Activated T-cell treated with anti-CD3 and anti-CD28 coated beads, Interleukin-2, amount 50 U/mL, for 4 hours (primary cell): ENCODE measurements at places on chromosomes 6 and 20. TPM values are rescaled to one million over a fixed set of nuclear protein-coding genes. Genes with fewer than 3 reads are reported as not detected.
A peak's percentile ranks its signal among the peaks of the same experiment; 100 is the strongest.

The PCK1 gene
- 0.22 TPM for total RNA-seq

The CEP162 gene
- total RNA-seq, result 4.3 TPM

The OR2B6 gene
- not detected for total RNA-seq

The RAET1L gene
- not detected for total RNA-seq

The KIAA1755 gene
- total RNA-seq, result not detected

The LST1 gene
- total RNA-seq, result 7.9 TPM

The HLA-F gene
- total RNA-seq, result 228 TPM

The KCNB1 gene
- 0.05 TPM for total RNA-seq

The CCN2 gene
- 0.32 TPM for total RNA-seq

The SOX18 gene
- 0.24 TPM for total RNA-seq

The SLC26A8 gene
- not detected for total RNA-seq

The LINC00237 gene
- not detected for total RNA-seq

The SLC16A10 gene
- total RNA-seq, result 4.1 TPM

The TRAPPC3L gene
- not detected for total RNA-seq

The HLA-DMA gene
- 5.5 TPM for total RNA-seq

DNA sequence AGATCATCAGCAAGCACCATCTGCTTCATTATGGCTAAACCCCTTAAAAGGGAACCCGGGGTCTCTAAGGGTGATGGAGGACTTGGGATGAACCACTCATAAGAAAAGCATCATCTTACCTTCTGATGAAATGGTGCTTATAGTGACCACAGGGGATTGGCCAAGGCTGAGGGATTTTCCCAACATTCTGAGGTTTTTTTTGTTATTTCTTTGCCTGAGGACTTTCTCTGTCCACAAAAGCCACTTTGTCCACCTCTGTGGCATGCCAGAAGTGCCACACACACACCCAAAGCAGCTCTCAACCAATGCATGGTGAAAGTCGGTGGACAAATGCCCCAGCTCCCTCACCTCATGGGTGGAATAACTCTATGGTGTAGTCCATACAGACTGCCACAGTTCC, 79.3 kb upstream of the TOP1 start:
- no peak for DNase-seq

GRCh38 chr6:44508646-44509045, 121.1 kb downstream of the CDC5L start:
- no peak for DNase-seq

DNA sequence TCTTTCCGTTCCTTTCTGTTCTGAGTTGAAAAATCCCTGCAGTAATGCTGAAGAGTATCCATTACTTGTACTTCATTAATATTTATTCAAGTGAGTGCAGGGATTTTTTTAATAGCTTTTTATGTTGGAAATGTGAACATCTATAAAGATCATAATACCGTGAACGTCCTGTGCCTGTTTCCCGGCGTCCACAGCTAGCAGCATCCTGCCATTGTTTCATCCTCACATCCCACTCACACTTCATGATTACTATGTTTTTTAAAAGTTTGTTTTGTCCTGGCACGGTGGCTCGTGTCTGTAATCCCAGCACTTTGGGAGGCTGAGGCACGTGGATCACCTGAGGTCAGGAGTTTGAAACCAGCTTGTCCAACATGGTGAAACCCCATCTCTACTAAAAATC, 54.3 kb downstream of the SASH1 start:
- DNase-seq, result no peak

GRCh38 chr6:153401751-153402150, 270.7 kb upstream of the RGS17 start:
- DNase-seq, result no peak

DNA sequence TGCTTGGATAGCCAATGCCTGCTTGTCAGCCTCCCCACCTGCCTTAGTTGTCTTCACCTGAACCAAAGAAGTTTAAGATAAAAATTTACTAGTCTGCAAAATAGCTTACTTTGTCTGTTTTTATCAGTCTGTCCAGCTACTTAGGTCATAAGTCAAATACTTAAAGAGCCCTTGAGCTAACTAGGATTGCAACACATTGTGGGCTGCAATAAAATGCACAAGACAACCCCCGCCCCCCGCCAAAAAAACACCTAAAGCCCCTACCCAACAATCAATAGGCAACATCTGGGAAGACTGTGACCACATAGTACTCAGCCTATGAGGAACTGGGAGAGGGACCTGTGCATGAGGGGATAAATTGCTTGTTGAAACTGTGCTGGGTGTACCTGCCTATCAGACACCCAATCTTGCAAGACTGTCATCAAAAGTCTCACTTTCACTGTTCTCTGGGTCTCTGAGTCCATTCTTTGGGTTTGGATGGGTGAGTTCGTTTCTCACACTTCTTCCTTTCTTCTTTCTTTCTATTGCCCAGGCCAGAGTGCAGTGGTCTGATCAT, 27.3 kb upstream of the ABCC10 start:
- no peak for DNase-seq

DNA sequence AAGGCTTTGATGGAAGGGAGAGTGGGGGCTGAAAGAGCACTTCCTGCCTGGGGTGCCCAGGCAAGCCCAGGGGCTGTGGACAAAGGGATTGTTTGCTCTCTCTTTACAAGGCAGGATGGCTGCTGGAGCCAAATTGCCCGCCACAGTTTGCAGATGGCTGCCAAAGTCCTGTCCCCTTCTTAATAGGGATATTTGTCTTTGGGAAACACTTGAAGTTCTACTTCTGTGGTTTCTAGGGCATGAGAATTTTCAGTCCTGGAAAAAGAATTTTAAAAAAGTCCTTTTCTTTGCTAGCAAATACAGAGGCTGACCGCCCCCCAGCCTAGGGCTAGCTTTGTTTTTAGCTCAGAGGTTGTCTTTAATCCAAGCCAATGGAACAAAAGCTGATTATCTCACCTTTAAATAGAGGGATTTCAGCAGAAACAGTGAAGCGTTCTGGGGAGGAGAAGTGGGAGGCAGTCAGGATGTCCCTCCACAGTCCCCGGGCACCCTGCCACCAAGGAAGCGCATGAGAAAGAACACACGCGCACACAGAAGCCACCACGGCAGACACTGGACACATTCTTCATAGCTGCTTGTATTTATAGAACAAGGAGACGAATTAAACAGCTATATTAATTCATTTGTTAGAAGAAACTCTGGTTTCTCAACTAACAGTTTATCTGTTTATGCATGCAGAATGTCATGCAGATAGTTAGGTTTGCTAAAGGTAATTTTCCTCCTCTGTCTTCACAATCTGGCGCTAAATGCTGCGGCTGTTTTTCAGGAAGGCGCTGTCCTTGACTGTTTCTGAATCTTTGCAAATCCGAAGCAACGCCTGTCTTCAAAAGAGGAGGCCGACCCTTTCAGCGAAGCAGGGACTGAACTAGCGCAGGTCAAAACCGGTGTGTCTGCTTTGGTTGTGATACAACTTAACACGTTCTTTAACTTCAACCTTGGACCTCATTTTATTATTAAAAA, 736.9 kb downstream of the QKI start:
- no peak for DNase-seq

DNA sequence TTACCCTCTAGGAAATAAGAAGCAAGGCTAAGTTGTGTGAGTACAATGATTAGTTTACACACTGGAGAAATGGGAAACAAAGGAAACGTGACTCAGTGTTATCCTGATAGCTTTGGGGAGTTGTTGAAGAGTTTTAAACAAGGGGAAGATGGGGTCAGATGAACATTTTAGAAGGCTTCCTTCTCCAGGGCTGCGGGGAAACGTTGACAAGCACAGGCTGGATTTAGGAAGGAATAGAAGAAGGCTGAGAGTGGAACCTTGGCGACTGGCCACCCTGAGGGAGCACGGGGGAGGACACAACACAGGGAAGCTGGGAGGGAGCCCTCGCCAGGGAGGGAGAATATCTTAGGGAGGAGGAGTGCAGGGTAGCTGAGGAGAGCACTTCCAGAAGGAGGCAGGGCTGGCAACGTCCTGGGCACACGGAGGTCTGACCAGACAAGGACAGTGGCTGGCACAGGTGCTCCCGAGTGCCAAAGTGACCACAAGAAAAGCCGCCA, 134.7 kb downstream of the AIG1 start:
- DNase-seq, result no peak

GRCh38 chr20:51360451-51361201, 181.9 kb downstream of the NFATC2 start:
- DNase-seq, result no peak

GRCh38 chr6:101395345-101395744, 1.8 kb downstream of the GRIK2 start:
- no peak for DNase-seq

DNA sequence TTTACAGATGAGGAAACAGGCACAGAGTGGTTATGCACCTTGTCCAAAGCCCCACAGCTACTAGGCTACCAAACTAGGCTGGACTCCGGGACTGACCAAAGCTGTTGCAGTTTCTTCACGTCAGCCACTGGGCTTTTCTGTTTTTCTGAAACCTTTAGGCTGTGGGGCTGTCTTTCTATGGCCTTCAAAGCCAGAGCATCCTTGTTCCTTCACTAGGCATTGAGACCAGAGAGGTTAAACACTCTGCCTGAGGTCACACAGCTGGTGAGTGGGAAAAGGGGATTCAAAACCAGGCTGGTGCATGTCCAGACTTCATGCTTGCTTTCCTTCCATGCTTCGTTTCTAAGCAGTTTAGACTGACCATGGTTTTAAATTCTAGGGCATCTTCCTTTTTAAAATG, 97.5 kb upstream of the KCNG1 start:
- no peak for DNase-seq

GRCh38 chr20:62719250-62719935, 10.8 kb downstream of the NTSR1 start:
- DNase-seq, result no peak

DNA sequence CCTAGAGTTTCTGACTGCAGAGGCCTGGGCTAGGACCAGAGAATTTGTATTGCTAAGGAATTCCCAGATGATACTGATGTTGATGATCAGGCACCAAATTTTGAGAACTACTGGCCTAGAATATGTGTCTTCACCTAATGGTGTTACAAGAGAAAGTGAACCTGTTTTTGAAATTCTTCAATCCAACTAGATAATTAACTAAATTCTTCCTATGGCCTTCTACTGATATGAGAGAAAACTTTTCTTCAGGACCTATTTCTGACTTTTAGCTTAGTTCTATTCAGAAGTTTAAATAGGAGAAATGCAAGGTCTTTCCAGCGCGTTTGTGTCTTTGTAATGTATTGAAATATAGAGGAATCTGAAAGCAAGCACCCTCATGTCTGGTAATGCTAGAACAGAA, 7.3 kb downstream of the NKAIN2 start:
- no peak for DNase-seq

GRCh38 chr6:155182103-155182502, 81.7 kb upstream of the CLDN20 start:
- DNase-seq, result no peak

GRCh38 chr6:33915134-33915533, 111.3 kb upstream of the MLN start:
- DNase-seq, result no peak

DNA sequence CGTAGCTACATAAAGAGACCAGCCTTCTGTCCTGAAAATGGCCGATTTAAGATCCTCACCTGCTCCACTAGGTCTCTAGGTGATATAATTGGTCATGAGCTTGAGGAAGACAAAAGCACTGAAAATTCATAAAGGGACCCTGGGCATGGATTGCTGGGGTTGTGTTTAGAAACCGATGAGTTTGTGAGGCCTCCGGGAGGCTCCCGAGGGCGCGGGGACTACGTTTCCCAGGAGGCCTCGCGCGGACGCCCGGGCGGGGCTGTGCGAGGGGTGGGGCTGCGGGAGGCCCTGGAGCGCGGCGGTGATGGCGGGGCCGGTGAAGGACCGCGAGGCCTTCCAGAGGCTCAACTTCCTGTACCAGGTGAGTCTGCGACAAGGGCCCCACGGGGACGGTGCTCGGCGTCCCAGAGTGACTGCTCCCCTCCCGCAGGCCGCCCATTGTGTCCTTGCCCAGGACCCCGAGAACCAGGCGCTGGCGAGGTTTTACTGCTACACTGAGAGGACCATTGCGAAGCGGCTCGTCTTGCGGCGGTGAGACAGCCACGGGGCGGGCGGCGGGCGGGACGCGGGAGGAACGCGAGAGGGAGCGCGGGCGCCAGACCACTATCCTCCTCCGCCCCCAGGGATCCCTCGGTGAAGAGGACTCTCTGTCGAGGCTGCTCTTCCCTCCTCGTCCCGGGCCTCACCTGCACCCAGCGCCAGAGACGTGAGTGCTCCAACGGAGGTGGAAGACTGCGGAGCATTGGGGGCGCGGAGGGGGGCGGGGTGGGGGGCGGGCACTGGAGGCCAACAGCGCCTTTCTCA, at the start of gene RPP21:
Gene RPP21, plus strand, starts transcription at position 289 of the 804 bp plus-strand sequence. Its CDS starts 16 bp downstream, at position 305.
- peak; percentile 79 for DNase-seq

DNA sequence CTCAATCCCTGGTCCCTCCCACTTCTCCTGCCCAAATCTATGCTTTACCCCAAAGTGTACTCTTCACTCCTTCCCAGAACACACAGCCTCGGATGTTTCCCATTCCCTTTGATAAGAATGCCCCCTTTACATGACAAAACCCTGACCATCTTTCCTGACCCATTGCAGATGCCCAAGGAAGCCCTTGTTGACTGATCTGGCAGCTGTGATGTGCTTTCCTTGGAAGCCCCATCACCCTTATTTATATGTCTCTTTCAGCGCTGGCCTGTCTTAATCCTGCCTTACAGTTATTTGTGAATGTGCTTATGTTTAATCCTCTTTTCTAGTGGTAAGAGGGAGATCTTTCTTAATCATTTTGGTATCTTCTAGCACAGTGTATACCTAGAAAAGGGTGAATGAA, 523.1 kb downstream of the CD83 start:
- DNase-seq, result no peak

DNA sequence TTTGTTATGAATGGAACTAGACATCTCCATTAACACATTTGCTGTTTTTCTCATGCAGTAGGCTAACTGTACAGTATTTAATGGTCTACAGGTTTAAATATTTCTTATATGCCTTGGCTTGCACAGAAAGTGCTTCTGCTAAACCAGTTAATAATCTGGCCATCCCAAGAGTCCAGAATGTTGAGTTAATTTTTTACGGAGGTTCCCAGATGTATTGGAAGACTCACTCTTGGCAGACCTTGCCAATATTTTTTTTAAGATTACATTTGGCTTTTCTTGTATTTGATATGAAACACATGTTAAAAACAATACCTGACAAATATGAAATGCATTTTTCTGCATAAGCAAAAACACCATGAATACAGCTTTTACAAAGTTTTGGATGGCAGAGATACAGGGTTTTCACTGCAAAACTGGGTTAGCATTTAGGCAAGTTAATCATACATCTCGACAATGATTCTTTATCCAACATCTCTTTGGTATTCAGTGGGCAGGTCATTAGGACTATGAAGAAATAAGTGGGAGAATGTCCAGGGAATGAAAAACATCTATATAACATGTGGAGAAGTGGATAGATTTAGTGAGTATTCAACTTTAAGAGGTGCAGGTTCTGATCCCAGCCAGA, 94.0 kb downstream of the SGK1 start:
- no peak for DNase-seq

DNA sequence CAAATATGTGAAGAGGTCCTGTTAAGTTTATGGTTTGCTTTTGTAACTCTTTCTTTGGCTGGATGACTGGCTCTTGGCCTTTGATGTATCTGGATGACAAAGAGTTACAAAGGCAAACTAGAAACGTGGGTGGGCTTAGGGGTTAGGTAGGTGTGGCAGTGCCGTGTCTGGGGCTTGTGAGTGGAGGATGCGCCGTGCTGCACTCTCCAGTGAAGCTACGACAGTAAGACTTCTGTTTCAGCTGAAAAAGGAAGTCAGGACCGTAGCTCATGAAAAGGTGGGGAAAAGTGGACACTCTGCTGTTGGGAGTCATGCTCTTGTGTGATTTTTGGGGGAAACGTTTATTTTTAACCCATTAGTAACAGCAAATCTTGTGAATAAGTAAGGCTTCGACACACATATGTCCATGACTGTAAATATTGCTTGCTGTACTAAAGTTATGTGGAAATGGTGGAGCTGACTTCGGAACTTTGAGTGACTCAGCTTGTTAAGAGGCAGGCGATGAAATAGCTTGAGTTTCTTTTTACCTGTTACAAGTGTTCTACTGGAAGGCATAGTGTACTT, 45.6 kb downstream of the DUSP22 start:
- DNase-seq, result peak; percentile 33
